Activated gamma-delta T cell treated with anti-CD3 and anti-CD28 coated beads, Interleukin-2, amount 50 U/mL, for 16 hours (primary cell): ENCODE measurements at places on chromosomes 12 and 14.

- DNase-seq, result no peak
Measured at GRCh38 chr12:27332714-27333402, at the start of gene BMAL2. TSS of gene BMAL2 (plus strand) at chr12:27332836. CDS start at chr12:27333073, 237 bp downstream.

GRCh38 chr14:41899416-41899815 is 292.7 kb downstream of the LRFN5 start:
- no peak for DNase-seq

- DNase-seq, result no peak
Measured at GRCh38 chr14:91139776-91140175, 25.9 kb downstream of the DGLUCY start.

GRCh38 chr12:18887368-18887767 is 149.4 kb downstream of the CAPZA3 start:
- DNase-seq, result no peak

DNA sequence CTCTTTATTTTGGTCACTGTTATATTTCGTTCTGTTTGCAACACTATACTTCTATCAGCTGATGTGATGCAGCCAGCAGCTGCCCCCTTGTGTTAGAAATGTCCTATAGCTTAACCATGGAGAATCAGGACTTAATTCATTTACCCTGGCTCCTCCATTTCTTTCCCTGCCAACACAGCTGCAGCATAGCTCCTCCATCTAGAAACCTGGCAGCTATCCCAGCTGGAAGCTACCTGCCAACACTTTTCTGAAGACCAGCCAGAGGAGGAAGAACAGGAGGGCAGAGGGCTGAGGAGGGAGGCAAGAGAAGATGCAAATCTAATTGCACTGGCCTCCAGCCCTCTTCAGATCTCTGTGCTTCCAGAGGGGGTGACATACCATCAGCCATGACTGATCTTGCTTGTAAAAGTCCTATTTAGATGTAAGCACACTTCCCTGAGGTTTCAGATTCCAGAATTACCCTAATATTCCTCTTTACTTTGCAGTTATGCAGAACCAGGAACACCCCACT is 156.8 kb upstream of the TMEM260 start:
- DNase-seq, result no peak

DNA sequence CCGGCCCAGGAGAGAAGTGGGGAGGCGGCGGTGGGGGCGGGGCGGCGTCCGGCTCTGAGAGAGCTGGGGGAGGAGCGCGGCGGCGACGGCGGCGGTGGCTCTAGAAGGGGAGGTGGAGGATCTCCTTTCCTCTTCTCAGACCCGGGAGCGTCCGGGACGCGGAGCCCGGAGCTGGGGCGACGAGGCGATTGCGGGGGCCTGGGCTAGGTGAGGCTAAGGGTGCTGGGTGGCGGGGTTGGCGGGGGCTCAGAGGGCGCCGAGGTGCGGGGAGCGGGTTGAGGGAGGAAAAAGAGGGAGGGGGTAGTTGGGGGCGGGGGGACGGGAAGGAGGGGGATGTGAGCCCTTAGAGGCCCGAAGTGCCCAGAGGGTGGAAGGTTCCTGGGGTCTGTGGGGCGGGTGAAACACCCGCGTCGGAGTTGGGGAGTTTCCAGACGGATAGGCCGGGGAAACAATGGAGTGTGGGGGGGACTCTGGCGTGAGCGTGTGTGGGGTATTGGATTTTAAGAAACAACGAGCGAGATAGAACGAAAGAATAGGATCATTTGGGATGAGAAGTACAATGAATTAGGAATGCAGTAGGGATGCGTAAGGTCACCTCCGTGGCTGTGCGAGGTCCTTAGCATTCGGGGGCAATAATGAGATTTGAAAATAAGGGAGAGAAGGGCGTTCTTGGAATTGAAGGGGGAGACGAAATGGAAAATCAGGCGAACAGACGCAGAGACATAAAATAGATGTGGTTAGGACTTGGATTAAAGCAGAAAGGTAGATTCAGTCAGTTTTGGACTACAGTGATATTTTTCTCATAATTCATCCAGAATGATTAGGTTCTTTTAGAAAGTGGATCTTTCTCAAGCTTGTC is at the start of gene SPATS2:
TSS of gene SPATS2 (plus strand) at position 82 of the 859 bp plus-strand sequence. CDS start 93,551 bp downstream, outside the sequence.
- DNase-seq, result no peak

GRCh38 chr12:6058481-6059161 is 65.8 kb downstream of the VWF start:
- no peak for DNase-seq

DNA sequence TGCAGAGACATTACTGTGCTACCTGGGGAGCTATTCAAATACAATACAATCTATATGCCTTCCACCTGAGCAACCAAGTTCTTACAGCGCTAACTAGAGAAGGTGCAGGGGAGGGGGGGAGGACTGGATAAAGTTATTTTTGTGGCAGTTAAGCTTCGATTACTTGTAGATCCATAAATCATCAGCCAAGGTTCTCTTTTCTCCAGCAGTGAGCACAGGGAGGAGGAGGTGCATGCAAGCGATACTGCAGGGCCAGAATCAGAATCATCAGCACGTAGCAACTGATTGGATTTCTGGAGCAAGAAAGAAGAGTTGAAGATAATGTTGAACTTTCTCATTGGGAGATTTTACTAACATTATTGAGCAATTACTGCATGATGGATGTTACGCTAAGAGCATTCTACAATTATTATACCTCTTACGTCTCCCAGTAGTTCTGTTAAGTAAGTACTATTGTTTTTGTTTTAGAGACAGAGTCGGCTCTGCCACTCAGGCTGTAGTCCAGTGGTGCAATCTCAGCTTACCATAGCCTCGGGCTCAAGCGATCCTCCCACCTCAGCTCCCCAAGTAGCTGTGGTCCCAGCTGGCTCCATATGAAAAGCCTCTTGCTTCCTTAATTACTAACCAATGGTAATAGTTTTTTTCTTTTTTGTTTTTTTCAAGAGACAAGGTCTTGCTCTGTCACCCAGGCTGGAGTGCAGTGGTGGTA is 74.6 kb upstream of the EEA1 start:
- no peak for DNase-seq

DNA sequence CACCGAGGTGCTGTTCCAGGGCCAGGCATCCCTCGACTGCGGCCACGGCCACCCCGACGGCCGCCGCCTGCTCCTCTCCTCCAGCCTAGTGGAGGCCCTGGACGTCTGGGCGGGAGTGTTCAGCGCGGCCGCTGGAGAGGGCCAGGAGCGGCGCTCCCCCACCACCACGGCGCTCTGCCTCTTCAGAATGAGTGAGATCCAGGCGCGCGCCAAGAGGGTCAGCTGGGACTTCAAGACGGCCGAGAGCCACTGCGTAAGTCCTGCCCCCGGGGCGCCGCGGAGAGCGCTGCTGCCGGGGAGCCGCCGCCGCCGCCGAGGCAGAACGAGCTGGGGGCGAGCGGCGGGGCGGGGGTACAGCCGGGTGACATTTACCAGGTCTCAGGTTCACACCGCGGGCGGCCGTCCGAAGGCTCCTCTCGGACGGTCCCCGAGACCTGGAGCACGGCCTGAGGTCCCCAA is 1.4 kb downstream of the PLXNC1 start:
- DNase-seq, result no peak

- DNase-seq, result no peak
Measured at GRCh38 chr12:96365604-96366380, 34.4 kb downstream of the CDK17 start.

DNA sequence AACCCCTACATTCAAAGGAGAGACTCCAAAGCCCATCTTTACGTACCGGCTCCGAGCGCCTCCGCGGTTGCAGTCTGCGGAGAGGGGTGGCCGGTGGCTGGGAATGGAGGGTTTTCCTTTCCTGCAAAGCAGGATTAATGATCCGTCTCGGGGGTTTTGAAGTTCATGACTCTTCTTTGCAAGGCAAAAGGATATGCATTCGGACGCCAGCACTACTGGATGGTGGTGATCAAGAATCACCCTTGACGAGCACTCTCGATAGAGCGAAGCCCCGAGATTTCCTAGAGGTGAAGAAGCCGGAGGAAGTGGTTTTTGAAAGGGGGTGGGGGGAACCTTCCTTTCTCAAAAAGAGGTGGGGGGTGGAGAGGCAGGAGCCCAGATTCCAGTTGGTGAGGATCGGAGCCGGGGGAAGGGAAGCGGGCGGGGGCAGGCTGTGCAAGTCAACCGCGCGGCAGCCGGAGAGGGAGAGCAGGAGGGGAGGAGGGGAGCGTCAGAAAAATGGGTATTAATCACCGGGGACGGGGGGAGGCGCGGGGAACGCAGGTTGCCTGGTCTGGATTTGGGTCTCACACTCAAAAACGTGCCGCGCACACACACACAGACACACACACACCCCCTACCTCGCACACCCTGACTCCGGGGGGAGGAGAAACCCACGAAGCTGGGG is at the start of gene GRIN2B:
TSS of gene GRIN2B (minus strand) at position 307 of the 667 bp plus-strand sequence. CDS start 115,394 bp downstream, outside the sequence.
- DNase-seq, result no peak

- DNase-seq, result no peak
Measured at GRCh38 chr12:122884091-122884826, 11.7 kb downstream of the VPS37B start.

- no peak for DNase-seq
Measured at GRCh38 chr12:52211716-52212585, 20.1 kb upstream of the KRT80 start.

DNA sequence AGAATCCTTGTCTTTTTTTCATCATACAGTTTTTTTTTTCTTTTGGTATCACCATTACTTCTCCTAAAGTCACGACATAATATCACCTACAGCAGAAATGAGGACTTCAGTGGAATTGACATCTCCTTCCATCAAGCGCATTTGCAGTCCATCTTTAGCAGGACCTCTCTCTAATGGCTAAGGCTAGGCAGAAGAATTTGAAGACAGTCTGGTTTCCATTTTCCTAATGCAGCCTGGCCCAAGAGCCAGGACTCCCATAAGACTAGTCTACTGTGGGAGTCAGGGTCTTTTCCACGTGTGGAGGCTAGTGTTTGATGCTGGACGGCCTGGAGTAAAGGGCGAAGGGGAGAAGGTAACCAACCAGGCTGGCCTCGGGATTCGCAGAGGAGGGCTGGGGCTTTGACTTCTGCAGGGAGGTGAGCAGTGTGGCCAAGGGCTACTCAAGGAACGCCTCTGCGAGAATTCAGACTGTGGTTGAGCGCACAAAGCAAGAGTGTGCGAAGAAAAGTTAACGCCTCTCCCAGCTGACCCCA is 769 bp upstream of the ZNF740 start:
- no peak for DNase-seq

GRCh38 chr12:104864668-104865067 is 93.4 kb downstream of the SLC41A2 start:
- no peak for DNase-seq

DNA sequence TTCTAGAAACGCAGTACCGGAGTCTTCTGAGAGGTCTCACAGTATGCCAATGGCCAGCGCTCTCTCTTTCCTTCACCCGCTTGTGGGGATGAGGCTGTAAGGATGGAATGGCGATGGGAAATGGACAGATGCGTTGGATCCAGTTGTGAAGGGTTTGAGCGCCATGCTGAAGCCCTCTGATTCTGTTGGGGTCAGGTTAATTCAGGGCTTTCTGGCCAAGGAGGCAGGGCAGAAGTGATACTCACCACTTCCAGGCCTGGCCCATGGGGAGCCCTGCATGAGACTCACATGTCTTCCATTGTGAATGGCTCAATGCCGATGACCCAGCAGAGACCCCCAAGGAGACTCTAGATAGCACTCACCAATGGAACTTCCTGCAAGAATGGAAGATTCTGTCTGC is 114.3 kb downstream of the BCL11B start:
- no peak for DNase-seq

DNA sequence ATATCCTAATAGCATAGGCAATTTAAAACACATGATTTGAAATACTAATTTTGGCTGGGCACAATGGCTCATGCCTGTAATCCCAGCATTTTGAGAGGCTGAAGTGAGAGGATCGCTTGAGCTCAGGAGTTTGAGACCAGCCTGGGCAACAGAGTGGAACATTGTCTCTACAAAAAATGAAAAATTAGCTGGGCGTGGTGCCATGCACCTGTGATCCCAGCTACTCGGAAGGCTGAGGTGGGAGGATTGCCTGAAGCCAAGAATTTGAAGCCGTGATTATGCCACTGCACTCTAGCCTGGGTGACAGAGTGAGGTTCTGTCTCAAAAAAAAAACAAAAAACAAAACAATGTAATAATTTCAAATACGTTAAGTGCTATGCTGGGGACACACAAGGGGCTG is 83.3 kb downstream of the SSPN start:
- no peak for DNase-seq

DNA sequence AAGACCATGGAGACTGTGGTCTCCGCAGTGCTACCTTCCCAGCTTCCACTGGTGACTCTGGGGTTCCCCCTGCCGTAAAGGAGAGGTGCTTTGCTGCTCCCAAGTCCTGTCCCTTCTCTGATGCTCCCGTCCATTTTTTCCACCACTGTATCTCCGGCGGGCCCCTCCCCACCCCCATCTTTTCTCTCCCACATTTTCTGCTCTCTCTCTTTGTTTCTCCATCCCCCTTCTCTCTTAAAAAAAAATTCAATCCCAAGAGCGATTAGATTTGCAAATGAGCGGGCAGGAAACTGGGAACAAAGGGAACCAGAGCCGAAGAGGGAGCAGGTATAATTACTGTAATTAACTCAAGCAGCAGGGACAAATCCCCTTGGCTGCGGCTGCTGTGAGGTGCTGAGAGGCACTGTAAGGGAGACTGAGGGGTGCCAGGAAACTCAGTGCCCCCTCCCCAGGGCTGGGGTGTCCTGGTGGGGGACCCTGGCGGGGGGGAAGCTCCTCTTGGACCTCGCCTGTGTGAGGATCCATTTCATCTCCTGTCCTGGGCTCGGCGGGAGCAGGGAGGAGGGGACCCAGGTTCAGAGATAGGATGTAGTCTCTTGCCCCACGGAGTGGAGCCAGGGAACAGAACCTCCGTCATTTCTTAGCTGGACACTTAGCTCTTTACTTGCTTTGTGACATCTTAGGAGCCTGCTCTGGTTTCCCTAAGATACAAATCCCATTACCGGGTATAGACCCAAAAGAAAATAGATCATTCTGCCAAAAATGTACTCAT is 140.4 kb upstream of the NRXN3 start:
- DNase-seq, result no peak

GRCh38 chr12:90842477-90842876 is 112.5 kb downstream of the CCER1 start:
- no peak for DNase-seq

DNA sequence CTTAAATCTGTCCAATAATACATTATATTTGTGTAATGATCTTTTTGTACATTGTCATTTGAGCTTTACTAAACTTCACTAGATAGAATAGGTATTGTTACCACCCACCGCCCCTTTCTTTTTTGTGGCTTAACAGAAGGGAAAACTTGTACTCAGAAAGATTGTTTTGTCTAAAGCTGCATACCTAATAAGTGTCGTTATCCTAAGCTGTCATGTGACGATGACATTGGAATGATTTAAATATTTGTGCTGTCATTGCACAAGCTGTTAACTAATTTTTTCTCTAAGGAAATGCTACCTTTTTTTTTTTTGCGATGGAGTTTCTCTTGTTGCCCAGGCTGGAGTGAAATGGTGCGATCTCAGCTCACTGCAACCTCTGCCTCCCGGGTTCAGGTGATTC is 3.6 kb downstream of the DIP2B start:
- DNase-seq, result no peak

DNA sequence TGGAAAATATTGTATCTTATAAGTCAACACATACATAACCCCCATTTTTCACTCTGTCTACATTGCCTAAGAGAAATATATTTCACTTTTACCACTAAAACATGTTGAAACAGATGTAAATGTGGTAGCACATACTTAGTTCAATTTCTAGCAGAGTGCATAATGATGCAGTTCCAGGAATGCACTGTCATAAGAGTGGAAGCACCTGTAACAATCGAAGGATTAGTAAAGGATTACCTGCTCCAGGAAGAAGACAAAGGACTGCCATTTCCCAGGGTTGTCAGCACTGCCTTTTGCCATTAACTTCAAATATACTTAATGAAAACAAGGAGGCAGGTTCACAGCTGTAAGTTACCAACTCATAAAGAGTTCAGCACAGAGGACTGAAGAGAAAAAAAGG is 24.6 kb downstream of the DAD1 start:
- no peak for DNase-seq

- no peak for DNase-seq
Measured at GRCh38 chr14:59310633-59311032, 122.2 kb downstream of the DAAM1 start.

- no peak for DNase-seq
Measured at GRCh38 chr12:2358986-2359658, 306.3 kb downstream of the CACNA1C start.
